ENCODE measurements at places on chromosomes 3 and 15.

DNA sequence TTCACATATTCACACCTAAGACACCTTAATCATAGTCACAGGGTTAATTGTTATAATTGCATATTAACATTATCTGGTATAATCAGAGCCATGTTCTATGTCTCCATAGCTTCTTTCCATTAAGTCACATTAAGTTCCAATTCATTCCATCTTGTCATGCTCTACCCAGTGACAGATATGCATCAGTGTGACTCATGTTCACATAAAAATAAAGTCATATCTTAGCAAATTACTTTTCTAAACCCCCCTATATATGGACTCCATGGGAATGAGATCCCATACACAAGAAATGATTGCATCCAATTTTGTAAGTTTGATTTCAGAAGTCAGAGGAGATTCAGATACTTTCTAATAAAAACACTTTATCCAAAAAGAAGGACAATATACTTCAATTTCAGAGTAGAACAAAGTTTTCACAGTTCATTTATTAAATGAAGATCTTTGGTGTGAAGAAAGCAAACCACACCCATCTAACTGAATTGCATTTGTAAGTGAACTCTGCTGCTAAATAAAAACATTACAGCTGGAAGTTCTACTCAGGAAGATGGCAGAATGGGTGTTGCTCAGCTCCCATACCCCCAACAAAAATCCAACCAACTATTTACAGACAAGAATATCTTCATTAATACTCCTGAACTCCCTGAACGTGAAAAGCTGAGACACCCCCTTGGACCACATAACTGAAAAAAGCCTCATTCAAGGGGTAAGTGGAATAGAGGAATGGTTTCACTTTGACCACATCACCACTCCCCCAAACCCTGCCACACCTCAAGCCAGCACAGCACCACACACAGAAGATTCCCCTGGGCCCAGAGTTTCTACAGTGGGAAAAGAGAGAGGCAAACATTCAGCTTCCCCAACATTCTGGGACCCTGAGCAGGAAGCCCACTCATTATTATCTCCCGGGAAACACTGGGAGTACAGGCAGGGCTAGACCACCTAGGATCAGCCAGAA is 27.6 kb downstream of the THBS1 start:
- no peak for DNase-seq

DNA sequence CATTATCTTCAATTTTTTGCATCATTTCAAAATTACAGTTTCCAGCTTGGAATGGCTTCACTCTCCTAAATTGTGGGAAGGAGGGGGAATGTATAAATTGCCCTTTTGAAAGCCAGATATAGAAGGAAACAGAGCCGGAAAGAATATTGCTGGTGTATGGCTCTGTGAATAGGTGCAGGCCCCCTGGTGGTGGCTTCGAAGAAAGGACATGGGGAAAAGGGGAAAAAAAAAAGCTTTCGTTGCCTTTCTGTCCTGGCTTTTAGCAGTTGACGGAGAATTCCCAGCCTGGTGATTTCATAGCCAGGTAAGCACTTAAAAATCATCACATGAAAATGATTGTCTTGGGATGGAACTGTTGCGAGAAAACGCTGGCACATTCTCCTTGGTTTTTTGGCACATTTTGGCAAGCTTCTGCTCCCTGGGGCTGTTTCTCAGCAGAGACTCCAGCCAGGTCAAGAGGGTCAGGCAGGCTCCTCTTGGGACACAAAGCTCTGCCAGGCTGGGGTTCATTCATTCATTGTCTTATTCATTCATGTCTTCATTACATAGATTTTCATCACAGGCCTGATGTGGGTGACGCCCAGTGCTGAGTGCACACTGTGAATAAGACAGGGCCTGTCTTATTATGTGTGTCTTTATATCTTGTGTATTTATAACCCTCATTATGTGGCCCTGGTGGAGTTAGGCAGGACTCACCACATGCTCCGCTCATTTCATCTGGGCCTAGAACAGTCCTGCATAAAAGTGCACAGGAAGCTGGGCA is 300.0 kb upstream of the TPM1 start:
- peak; percentile 75 for DNase-seq

DNA sequence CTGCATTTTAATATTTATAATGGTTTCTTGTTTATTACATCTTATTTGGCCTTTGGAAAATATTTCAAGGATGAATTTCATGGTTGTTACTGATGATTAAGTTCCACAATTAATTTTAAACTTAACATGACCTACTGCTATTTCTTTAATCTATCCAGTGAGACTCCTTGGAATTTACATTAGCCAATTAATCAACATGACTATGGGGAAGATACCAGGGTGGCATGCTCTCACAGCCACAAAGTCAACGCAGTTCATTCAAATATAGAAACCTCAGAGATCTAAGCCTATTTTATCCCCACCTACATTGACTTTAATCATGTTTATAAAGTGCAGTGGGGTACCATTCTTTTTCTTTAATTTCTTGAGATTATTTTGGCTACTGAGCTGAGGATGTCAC is 43.6 kb upstream of the PDZRN3 start:
- DNase-seq: no peak

GRCh38 chr3:52873433-52874159 is 23.8 kb downstream of the STIMATE start:
- no peak for DNase-seq

GRCh38 chr3:59210260-59210659 is 160.4 kb upstream of the CFAP20DC start:
- no peak for DNase-seq

DNA sequence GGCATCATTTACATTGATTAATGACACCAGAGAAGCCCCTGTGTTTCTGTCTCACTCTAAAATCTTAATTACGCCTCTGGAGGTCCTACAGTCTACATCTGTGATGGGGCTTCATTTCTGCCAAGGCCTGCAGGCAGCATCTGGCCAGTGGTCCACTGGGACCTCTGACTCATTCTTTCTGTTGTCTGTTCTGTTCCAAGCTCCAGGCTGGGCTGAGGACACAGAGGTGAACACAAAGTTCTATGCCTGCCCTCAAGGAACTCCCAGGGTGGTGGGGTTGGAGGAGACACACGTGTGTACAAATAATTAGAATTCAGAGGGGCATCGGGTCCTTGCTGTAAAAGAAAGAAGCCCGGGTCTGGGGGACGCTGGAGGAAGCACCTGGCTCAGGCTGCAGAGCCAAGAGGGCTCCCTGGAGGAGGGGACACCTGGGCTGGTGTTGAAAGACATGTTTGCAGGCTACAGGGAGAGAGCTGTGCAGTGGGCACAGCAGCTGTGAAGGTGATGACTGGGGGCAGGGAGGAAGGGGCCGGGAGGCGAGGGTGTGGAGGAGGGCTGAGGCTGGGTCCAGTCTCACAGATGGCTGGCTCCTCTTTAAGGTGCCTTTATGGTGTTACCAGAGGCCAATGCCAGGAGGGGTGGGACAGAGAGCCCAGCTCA is 103.3 kb upstream of the PRR23E start:
- DNase-seq: no peak

GRCh38 chr3:128988286-128988685 is 5.6 kb downstream of the CFAP92 start:
- no peak for DNase-seq

DNA sequence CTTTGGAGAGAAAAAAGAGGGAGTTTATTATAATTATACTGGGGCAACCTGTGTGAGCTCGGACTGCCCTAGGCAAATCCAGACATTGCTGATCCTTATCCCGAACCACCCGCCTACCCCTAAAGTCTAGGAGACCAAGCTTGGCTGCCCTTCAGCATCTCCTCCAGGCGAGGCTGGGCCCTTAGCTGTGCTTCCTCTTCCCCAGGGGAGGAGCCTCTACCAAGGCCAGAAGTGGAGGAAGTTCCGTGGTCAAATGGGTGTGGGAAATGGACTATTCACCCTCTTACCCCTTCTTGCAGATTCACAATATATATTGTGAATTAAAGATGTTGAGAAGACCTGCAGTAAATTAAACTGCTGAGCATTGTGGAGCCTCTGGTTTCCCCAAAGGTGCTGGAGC is 158.3 kb upstream of the HES1 start:
- no peak for DNase-seq

DNA sequence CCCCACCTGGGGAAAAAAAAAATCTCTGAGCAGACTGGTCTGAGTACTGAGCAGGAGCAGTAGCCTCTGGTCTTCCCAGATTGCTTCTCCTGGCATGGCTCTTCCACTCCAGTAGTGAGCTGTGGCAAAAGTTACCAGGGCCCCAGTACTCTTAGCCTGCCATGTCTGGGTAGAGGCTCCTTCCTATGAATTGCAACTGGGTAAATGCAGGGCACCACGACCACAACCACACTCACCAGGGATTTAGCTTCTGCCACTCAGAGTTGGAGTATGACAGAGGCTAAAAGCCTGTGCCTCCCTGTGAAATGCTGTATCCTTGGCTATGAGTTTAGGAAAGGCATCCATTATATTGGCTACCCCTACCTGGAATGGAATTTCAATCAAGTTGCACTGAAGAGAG is 67.9 kb upstream of the CCDC54 start:
- DNase-seq: no peak

- no peak for DNase-seq
Measured at GRCh38 chr3:108610651-108611050, 21.1 kb downstream of the DZIP3 start.

- no peak for DNase-seq
Measured at GRCh38 chr15:55074431-55074830, 122.3 kb downstream of the RSL24D1 start.

DNA sequence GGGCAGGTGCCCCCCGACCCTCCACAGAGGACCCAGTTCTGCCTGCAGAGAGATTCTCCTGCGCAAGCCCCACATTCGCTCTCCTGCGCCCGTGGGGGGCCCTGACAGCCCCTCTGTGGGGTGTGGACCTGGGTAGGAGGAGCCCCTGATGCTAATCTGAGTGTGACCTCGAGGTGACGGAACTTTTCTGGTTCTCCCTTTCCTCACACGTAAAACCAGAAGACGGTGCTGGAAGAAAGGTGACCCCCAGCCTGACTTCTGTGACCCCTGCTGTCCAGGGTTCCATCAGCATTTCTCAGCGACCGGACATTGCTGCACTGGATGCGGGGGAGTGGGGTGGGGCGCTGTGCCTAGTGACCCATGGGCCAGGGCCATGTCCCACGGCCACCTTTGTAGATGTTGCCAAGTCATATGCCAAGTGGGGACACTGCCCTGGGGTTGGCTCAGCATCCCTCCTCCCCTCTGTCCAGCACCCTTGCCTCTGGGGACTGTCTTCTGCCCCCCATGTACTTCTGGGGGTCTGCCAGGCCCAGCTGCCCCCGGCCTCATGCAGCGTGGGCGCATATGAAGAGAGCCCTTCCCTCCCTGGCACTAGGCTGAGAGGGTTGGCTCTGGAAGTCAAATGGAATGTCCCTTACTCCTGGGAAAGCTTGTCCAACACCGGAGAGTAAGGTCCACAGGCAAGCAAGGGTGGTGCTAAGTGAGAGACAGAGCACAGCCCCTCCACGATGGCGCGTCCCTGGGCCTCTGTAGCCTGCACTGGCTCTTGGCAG is 129.1 kb upstream of the MEF2A start:
- no peak for DNase-seq

DNA sequence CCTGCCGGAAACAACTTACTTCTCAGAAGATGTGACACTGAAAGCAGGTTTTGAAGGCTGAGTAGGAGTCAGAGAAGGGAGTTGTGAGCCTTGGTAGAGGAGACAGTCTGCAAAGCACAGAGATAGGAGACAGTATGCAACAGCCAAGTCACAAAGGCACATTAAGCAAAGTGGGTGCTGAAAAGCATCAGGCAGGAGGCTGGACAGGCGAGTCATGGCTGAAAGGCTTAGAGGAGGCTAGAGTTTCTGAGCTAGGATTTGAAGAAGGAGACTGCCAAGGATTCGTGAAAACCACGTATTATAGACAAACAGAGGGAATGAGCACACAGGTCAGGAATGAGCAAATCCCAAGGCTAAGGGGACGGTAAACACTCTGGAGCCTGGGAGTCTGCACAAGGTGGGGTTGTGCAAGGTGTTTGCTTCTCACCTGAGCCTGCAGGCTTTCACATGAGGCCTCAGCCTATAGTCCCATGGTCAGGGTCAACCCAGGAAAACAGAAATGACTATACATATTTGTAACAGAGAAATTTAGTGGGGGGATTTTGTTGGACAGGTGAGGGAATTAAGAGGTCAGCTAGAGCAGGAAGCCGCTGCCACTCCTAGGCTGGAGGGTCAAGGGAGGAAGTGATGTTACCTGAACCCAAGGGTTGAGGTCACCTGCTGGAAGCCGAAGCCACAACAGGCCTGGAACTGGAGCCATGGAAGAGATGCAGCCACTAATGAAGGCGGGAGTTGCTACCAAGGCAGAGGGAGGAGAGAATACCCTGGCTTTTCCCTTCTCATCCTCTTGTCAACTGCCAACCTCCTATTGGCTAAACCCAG is 23.1 kb upstream of the TRIM71 start:
- DNase-seq: no peak

- DNase-seq: no peak
Measured at GRCh38 chr3:187706971-187707370, 4.6 kb upstream of the RTP2 start.

- no peak for DNase-seq
Measured at GRCh38 chr15:37079726-37080125, 20.6 kb downstream of the MEIS2 start.

DNA sequence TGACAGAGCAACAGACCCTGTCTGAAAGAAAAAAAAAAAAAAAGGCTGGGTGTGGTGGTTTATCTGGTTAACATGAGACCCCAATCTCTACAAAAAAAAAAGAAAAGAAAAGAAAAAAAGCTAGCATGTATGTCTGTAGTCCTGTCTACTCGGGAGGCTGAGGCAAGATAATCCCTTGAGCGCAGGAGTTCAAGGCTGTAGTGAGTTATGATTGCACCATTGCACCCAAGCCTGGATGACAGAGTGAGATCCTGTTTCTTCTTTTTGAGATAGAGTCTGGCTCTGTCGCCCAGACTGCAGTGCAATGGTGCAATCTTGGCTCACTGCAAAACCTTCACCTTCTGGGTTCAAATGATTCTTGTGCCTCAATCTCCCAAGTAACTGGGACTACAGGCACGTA is 8.4 kb upstream of the DHX30 start:
- DNase-seq: no peak

GRCh38 chr3:152729906-152730305 is 105.0 kb upstream of the P2RY1 start:
- DNase-seq: no peak

- DNase-seq: no peak
Measured at GRCh38 chr3:80261082-80261481, 493.3 kb upstream of the ROBO1 start.

DNA sequence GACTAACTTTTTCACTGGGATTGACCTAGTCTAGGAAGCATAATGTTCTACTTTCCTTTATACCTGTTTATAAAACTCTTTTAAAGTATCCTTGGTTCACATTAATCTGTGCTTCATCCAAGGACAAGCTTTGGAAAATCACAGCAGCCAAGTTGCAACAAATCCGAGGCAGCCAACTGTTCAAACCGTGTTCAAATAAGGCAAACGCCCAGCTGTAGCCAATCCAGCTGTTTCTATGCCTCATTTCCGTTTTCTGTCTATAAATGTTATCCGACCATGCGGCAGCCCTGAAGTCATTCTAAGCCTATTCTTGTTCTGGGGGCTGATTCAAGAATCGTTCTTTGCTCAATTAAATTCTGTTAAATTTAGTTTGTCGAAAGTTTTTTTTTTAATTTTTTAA is 78.3 kb downstream of the FMN1 start:
- DNase-seq: no peak

GRCh38 chr3:44962621-44963393 is 13.2 kb downstream of the ZDHHC3 start:
- DNase-seq: no peak

Measured in SW 1271 (cell line).